Dermis microvascular lymphatic vessel endothelial cell (primary cell): ENCODE measurements at places on chromosomes 3 and 15. TPM values are rescaled to one million over a fixed set of nuclear protein-coding genes. Genes with fewer than 3 reads are reported as not detected.

Gene IQCF5
- not detected in 2 replicates for total RNA-seq

Gene TGM5
- total RNA-seq, result not detected in 2 replicates

Gene ZNF660
- 0.51 and 0.76 TPM in 2 replicates for total RNA-seq

Gene EFHB
- total RNA-seq, result under 0.01 TPM in 1 of 2 replicates, not detected in the other
